ENCODE measurements at places on chromosomes 4 and X.

GRCh38 chrX:70444946-70445656 is 466 bp downstream of the DLG3 start:
- no peak for DNase-seq

GRCh38 chr4:102569200-102569599 is 68.0 kb downstream of the NFKB1 start:
- DNase-seq = no peak

DNA sequence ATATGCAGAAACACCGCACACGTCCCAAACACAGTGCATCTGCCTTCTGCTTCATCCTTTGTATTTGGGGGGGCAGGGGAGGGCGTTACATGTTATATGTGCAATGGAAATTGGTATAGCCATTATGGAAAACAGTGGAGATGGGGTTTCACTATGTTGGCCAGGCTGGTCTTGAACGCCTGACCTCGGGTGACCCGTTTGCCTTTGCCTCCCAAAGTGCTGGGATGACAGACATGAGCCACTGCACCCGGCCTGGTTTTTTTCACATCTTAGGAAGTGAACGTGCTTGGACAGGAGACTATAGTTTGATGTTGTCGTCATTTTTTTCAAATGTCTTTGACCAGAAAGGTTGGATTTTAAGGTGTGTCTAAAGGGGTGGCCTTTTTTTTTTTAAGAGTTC is 88.6 kb downstream of the DHRSX start:
- no peak for DNase-seq

- DNase-seq = no peak
Measured at GRCh38 chr4:142473218-142473959, 372.7 kb downstream of the INPP4B start.

GRCh38 chrX:153595859-153596857 is 2.8 kb downstream of the CCNQ start:
- no peak for DNase-seq

DNA sequence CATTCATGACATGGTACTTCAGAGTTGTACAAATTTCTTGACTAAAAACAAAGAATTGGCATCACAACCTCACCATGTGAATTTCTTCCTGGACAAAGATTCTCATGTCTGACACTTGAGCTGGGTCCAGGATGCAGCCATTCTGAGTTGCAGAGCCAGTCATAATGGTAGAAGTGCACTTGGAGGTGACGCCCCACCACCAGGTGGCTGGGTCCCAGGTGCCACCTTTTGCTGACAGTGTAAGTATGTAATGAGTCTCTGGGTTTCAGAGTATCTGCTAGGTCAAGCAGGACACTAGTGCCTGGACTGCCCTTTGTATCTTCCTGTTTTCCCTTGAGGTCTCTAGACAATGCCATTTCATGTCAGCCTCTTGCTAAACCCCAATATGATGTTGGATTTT is 36.6 kb upstream of the WDR1 start:
- DNase-seq = no peak

DNA sequence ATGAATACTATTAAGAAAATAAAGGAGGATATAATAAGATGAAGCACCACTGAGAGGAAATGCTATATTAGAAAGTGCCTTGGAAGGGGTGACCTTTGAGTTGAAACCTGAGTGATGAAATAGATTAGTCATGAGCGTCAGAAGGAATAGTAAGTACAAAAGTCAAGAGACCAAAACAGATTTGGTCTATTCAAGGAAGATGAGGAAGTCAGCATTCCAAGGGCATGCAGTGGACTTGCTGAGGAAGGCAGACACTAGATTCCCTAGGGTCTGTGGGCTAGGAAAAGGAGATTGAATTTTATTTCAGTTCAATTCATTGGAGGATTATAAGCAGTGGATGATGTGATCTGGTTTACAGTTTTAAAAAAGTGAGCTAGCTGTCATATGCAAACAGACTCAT is 73.0 kb upstream of the WDFY3 start:
- DNase-seq = no peak

GRCh38 chr4:147714575-147715401 is 17.1 kb upstream of the ARHGAP10 start:
- DNase-seq = no peak

DNA sequence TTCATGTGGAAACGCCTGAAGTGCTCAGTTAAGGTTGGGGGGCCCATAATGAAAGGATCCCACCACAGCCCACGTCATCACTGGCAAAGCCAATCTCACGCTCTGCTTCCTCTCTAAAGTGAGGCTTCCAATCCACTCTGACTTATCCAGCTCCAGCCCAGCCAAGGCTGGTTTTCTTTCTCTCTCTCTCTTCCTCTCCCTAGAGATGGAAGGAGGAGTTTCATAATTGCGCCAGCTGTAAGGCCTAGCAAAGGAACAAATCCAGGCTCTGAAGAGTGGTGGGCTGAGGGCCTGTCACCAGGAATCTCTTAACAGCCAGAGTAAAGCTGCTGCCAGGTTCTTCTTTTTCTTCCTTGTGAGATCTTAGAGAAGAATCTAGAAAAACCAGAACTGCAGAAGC is 20.7 kb upstream of the BCLAF3 start:
- no peak for DNase-seq

GRCh38 chr4:77843628-77844027 is 19.0 kb upstream of the MRPL1 start:
- no peak for DNase-seq

- DNase-seq = no peak
Measured at GRCh38 chrX:72141372-72142004, 9.8 kb upstream of the RTL5 start.

GRCh38 chr4:77084019-77084639 is 8.3 kb upstream of the CCNI start:
- no peak for DNase-seq

DNA sequence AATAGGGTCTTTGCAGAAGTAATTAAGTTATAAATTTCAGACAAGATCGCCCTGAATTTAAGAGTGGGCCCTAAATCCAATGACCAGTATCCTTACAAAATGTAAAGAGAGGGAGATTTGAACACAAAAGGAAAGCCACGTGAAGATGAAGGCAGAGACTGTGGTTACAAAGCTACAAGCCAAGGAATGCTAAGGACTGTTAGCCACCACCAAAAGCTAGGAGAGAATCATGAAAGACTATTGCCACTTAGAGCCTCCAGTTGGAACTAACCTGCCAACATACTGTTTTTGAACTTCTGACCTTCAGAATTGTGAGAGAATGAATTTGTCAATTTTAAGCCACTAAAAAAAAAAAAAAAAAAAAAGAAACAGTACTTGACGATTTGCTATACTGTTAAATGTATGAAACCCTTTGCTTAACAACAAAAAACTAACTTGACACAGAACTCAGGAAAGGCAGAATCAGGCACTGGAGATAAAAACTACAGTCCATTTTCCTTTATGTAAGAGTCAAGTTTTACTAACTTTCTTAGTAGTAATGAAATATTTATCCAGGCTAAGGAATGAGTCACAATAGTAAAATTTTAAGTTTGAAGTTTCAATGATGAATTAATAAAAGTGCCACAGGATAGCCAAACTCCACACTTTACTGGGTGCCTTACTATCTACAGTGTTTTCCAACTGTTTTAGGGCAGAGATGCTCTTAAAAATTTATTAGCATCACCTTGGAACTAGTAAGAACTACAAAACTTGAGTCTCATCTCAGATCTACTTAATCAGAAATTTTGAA is 25.1 kb downstream of the DHX15 start:
- DNase-seq = no peak

- DNase-seq = no peak
Measured at GRCh38 chr4:185017964-185018772, at the start of gene HELT. Gene HELT, plus strand, starts transcription at chr4:185018490. Its CDS starts 439 bp downstream, at chr4:185018929.

DNA sequence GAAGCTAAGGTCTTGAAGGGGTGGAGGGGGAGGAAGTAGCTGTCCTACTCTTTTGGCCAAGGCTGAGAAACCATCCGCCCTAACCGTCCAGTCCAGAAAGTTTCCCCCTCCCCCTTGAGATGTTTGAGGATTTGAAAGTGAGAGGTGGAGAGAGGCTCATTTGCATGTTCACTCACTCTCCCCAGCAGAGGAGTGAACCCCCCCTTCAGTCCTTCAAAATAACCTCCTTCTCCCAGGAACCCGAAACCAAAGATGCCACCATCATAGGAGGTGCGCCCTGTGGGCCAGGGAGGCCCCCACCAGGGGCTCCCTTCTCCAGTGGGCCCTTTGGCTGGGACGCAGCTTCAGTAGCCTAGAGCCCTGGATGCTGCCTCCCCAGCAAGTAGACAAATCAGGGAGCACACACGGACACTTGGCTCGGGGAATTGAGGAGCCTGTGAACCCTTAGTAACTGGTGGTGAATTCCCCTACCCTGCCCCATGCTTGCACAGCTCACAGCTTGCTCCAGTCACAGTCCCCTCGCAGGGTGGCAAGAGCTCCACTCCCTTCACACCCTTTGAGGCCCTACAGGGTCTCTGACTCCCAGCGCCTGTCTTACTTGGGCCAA is 25.6 kb downstream of the ELF4 start:
- no peak for DNase-seq

GRCh38 chr4:25442863-25443307 is 65.8 kb downstream of the ANAPC4 start:
- DNase-seq = no peak

DNA sequence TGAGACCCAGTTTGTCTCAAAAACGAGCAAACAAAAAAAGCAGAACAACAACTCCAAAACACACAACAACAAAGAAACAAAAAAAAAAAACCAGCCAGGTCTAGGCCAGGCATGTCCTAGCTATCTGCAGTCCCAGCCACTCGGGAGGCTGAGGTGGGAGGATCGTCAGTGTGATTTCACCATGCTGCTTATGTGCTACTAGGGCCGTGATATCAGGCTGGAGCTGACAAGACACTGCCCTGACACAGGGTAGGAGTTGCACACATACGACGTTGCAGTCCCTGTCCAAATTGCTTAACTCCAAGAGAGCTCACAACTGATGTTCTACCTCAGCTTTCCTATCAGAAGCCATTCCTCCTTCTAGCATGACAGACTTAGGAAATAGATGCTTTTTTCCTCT is 204.9 kb downstream of the AASDH start:
- no peak for DNase-seq

DNA sequence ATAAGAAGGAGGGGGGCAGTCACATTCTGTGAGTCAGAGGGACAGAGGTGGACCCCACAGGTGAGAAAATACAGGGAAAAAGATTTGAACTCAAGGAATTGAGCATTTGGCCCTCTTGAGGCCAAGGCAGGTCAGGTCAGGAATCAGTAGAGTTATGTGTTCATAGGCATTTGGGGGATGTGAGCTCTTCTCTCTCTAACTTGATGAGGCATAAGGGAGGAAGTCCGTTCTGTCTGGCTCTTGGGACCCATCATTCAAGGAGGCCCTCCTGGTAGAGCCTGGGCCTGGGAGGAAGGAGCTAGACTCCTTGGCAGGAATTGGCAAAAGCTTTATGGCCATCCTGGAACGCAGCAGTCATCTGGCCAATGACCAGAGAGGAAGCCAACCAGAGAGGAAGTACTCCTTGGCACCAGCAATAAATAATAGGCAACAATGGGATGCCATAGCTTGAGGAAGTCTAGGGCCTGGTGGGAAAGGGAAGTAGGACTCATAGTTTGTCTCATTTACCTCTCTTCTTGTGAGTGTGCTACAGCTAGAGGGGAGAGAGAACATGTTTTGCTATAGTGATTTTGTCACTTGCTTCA is 53.0 kb downstream of the MSN start:
- no peak for DNase-seq

- DNase-seq = no peak
Measured at GRCh38 chrX:3006495-3006894, at the start of gene ARSH. Gene ARSH, plus strand, starts transcription at chrX:3006546. Its CDS starts 67 bp downstream, at chrX:3006613.

- DNase-seq = no peak
Measured at GRCh38 chr4:83128240-83128929, 13.9 kb upstream of the PLAC8 start.

DNA sequence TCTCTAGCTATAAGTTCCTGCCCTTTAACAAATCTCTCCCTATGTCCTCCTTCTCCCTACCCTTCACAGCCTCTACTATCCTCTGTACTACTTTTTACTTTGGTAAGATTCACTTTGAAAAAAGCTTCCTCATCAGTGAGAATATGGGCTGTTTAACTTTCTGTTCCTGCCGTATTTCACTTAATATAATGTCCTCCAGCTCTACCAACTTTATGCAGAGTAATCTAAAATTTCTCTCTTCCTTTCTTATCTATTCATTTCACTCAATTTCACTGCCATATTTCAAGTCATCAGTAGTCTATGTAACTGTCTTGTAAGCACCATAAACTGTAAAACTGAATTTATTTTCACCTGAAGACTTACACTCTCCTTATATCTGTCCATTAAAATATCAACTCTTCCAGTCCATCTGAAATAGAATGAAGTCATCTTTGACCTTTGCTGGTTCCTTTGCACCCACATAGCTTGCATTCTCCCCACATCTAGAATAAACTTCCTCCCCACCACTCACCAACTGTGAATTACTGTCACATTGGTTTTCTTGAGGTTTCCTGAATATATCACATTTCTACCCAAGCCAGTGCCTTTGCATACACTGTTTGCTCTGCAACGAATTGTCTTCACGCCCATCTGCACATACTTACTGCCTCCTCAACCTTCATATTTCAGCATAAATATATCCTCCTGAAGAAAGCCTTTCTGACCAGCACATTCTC is 54.6 kb downstream of the ARAP2 start:
- DNase-seq = no peak

GRCh38 chr4:79597266-79597665 is 189.2 kb upstream of the GK2 start:
- no peak for DNase-seq

DNA sequence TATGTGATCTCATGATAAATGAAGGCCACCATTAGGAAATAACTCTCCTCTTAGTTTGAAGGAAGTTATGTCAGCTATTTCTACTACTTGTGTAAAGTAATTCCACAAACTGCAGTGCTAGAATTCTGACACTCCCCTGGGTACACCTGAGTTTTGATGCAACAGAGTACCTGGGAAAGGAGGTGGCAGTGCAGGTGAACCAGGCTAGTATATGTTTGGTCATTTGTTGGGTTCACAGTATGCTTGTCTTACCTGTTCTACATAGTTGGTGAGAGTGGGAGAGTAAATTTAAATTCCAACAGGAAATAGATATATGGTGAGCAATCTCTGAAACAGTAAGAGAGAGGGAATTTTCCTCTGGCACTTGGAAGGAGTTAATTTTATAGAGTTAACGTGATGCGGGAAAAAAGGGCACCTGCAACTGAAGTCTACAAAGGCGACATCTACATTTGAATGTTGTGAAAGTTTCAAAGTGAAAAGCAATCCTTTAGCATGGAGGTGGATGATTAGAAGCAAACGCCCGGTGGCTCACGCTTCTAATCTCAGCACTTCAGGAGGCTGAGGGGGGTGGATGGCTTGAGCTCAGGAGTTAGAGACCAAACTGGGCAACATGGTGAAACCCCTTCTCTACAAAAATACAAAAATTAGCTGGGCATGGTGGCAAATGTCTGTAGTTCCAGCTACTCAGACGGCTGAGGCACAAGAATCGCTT is 8.3 kb upstream of the SLC10A6 start:
- no peak for DNase-seq

All from NCI-H1105 (cell line).